ENCODE measurements at places on chromosomes 7 and 10.

DNA sequence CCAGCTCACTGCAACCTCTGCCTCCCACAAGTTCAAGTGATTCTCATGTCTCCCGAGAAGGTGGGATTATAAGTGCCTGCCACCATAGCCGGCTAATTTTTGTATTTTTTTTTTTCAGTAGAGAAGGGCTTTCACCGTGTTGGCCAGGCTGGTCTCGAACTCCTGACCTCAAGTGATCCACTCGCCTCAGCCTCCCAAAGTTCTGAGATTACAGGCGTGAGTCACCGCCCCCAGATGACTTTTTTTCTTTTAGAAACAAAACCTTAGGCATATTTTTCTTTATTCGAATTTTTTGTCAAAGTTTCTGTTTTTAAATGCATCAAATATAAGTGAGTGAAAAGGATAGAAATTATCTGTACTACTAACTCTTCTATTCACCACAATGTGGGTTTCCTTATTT lies 113.1 kb downstream of the LRRC4 start:
- no peak overlapping the region for H3K4me3 ChIP-seq
- no peaks in the 10 kb centered on the region for H3K27me3 ChIP-seq
- DNase-seq, result no peak
- no peaks in the 10 kb centered on the region for H3K36me3 ChIP-seq

GRCh38 chr7:77786018-77786417 lies 12.2 kb downstream of the TMEM60 start:
- no peaks in the 10 kb centered on the region for H3K27me3 ChIP-seq
- H3K4me1 ChIP-seq, result no peaks in the 10 kb centered on the region
- DNase-seq, result no peak
- H3K27ac ChIP-seq, result no peak overlapping the region
- no peak overlapping the region for H3K4me3 ChIP-seq
- H3K36me3 ChIP-seq, result no peaks in the 10 kb centered on the region

DNA sequence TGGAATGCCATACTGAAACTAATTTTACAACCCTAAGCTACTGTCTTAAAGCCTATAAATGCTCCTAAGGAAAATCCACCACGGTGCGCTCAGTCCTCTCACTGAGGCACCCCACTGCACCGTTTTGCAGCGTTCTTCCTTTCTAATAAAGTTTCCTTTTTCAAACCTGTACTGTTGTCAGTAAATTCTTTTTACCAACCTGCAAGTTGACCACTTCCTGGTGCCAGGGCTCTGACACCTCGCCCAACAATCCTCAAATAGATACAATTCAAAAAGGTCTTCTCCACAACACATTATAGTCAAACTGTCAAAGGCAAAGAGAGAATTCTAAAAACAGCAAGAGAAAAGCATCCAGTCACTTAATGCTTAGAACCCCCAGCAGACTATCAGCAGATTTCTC lies 42.8 kb downstream of the HERPUD2 start:
- peaks cover 14% of the 10 kb centered on the region for H3K4me1 ChIP-seq
- no peaks in the 10 kb centered on the region for H3K27me3 ChIP-seq
- no peak for DNase-seq
- no peak overlapping the region for H3K4me3 ChIP-seq
- no peak overlapping the region for H3K27ac ChIP-seq

DNA sequence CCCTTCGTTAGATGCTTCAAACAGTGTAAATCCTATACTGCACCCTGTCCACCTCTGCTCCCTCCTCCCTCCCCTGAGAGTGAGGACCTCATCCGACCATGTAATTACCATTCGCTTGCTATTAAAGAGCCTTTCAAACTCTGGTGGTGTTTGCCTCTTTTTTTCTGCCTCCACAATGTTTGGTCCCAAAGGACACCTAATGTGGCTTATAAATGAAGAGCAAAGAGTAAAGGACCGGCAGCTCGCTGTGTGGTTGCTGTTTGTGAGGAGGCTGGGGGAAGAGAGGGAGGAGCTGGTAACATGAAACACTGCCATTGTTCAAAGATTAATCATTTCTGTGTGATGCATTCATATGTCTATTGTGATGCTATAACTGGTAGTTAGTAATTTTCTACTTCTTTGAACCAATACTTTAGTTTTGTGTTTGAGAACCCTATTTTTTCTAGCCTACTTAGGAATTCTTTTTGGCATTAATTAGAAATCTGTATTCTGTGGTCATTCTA lies 27.9 kb downstream of the MTURN start:
- no peaks in the 10 kb centered on the region for H3K36me3 ChIP-seq
- H3K27me3 ChIP-seq, result no peaks in the 10 kb centered on the region
- H3K4me3 ChIP-seq, result no peak overlapping the region
- DNase-seq, result no peak
- H3K4me1 ChIP-seq, result peaks cover 29% of the 10 kb centered on the region
- peak overlapping the region; percentile 26 for H3K27ac ChIP-seq

DNA sequence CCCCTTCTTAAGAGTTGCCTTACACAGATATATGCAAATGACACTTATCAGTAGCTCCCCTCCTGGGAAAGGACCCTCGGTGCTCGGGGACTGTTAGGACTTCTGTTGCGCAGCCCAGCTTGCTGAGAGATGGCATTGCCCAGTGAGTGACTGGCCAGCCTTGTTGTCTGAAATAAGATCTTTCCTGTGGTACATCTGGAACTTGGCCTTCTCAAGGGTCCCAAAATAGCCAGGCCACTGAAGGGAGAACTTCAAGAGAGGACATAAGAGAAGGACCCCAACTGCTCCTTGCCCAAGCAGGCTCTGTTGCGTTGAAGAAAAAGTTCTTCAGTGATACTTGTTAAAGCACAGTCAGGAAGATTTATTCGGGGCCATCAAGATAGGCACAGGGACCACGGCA lies 17.3 kb downstream of the BAG3 start:
- H3K36me3 ChIP-seq, result no peaks in the 10 kb centered on the region
- H3K27ac ChIP-seq, result peak overlapping the region; percentile 54
- no peaks in the 10 kb centered on the region for H3K27me3 ChIP-seq
- no peak for DNase-seq
- peaks cover 71% of the 10 kb centered on the region for H3K4me1 ChIP-seq
- H3K4me3 ChIP-seq, result no peak overlapping the region

DNA sequence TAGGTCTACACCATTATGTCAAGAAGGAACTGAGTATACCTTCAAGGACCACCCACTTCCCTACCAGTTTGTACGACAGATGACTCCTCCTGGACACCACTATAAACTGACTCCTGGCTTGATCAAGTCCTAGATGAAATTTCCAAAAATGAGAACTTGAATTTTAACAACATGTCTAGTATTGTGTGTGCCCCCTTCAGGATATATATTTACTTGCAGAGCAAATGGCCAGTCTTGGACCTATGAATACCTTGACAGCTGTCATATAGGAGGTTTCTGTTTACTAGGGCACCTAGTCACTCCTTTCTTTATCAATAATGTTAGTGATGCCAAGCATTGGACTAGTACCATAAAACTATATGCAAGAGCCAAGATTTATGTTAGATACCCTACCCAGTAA lies 94.1 kb upstream of the TMEM26 start:
- no peak overlapping the region for H3K27ac ChIP-seq
- no peaks in the 10 kb centered on the region for H3K36me3 ChIP-seq
- no peaks in the 10 kb centered on the region for H3K27me3 ChIP-seq
- DNase-seq, result no peak
- H3K4me3 ChIP-seq, result no peak overlapping the region
- H3K4me1 ChIP-seq, result no peaks in the 10 kb centered on the region
